Caco-2 (cell line): ENCODE measurements at places on chromosomes 4 and X. TPM values are rescaled to one million over a fixed set of nuclear protein-coding genes. Genes with fewer than 3 reads are reported as not detected.
A peak's percentile ranks its signal among the peaks of the same experiment; 100 is the strongest.

The CT45A5 gene
- total RNA-seq: not detected in 2 replicates

DNA sequence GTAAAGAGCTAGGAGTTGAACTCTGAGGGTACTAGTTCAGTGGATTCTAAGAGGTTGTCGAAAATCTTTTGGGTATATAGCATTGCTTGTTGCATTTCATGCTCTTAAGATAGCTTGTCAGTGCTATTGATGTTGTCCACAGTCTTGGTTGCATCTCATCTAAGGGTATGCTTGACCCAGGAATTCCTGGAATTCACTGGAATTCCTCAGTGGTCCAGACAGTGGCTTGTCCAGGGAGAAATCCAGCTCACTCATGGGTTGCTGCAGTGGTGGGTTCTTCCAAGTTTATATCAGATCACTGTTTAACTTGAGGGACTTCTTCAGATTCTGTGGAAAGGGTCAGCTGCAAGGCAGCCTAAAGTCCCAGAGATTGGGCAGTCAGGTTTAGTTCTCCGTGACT is 29.8 kb upstream of the SMARCAD1 start:
- no peak overlapping the region for H3K4me3 ChIP-seq
- H3K4me1 ChIP-seq: no peaks in the 10 kb centered on the region
- H3K27me3 ChIP-seq: no peaks in the 10 kb centered on the region
- no peak for DNase-seq
- H3K36me3 ChIP-seq: no peaks in the 10 kb centered on the region
- no peak overlapping the region for H3K27ac ChIP-seq

- H3K27ac ChIP-seq: no peak overlapping the region
- no peaks in the 10 kb centered on the region for H3K4me1 ChIP-seq
- no peak overlapping the region for H3K4me3 ChIP-seq
- H3K36me3 ChIP-seq: no peaks in the 10 kb centered on the region
- H3K27me3 ChIP-seq: no peaks in the 10 kb centered on the region
Measured at GRCh38 chrX:21156632-21157031, 217.6 kb upstream of the CNKSR2 start.

DNA sequence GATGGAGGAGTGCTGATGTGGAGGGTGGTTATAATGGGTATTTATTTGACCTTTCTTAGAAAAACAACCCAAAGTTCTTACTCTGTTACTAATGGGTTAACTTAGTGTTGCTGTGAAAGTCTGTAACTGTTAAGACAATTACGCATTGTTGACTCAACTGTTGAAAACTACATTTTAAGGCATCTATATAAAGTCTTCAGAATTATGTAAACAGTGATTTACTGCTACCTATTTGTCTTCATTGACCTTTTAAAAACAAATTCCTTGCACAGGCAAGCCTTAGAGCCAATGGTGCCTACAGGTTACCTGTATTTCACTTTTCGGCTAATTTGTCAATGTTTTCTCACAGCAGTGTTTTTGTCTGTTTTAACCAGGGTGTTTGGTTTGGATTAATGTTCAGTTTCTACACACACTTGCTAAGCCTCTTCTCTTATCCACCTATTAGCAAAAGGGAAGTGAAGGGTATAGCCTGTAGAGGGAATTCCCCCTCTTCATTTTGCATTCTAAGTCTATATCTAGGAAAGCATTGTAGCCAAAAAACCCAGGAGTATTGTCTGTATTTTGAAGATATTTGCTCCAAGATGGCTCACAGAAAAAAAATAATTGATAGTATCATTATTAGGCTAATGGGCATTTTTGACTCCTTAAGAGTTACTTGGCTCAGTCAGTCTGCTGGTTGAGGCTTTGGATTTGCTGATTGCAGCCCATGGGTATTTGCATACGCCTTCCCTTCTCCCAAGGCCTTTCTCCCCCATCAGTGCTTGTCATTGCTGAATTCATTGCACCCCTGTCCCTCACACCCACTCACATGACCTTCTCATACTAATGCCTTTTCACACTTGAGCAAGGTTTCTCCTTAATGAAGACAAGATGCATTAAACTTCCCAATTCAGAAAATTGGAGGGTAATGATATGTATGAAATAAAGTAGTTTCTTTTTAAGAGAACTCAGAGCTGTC is 30.5 kb downstream of the AFF1 start:
- H3K4me1 ChIP-seq: peaks cover 13% of the 10 kb centered on the region
- H3K4me3 ChIP-seq: no peak overlapping the region
- no peaks in the 10 kb centered on the region; the same call in 1 of the 2 replicates for H3K36me3 ChIP-seq
- no peak for DNase-seq

GRCh38 chr4:39698424-39699009 is 581 bp downstream of the UBE2K start:
- H3K27ac ChIP-seq: peak overlapping the region; percentile 92
- peak; percentile 55 for DNase-seq
- H3K27me3 ChIP-seq: no peaks in the 10 kb centered on the region
- peak overlapping the region; percentile 79 for H3K4me3 ChIP-seq

DNA sequence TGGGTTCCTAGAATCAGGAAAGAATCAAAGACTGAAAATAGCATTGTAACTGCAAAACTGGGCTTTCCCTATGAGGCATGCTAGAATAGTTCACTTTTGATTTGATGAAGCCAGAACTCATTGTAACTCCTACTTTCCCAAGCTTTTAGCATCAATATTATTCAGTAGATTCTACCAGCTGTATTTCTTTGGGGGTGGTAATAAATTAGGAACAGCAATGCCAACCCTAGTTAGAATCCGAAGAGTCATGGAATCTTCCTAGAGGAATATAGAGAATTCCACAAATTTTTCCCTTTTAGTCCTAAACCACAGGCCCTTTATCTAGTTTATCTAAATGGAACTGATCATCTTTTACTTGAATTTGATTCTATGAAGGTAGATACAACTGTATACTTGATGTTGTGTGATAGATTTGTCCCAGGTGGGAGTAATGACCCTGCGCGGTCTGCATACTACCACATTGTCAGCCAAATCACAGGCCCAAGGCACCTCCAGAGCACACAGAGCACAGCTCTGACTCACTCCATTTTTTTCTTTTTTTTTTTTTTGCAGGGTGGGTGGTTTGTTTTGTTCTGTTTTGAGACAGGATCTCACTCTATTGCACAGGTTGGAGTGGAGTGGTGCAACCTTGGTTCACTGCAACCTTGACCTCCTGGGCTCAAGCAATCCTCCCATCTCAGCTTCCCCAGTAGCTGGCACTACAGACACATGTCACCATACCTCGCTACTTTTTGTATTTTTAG is 66.6 kb downstream of the EDNRA start:
- no peaks in the 10 kb centered on the region for H3K4me1 ChIP-seq
- no peak overlapping the region for H3K27ac ChIP-seq

The DRD5 gene
- not detected in 2 replicates for total RNA-seq

The PGRMC1 gene
- total RNA-seq: 103 and 107 TPM in 2 replicates

The SPOCK3 gene
- total RNA-seq: 1.3 and 3.0 TPM in 2 replicates

GRCh38 chr4:83548151-83548905 is 12.4 kb downstream of the GPAT3 start:
- H3K4me3 ChIP-seq: no peak overlapping the region
- H3K36me3 ChIP-seq: no peaks in the 10 kb centered on the region
- no peaks in the 10 kb centered on the region for H3K27me3 ChIP-seq
- H3K27ac ChIP-seq: no peak overlapping the region
- peak; percentile 7 for DNase-seq
- no peaks in the 10 kb centered on the region for H3K4me1 ChIP-seq

GRCh38 chr4:40980318-40980883 is 230.6 kb downstream of the NSUN7 start:
- H3K36me3 ChIP-seq: no peaks in the 10 kb centered on the region
- no peaks in the 10 kb centered on the region for H3K4me1 ChIP-seq
- H3K4me3 ChIP-seq: no peak overlapping the region
- H3K27ac ChIP-seq: no peak overlapping the region
- no peaks in the 10 kb centered on the region for H3K27me3 ChIP-seq

DNA sequence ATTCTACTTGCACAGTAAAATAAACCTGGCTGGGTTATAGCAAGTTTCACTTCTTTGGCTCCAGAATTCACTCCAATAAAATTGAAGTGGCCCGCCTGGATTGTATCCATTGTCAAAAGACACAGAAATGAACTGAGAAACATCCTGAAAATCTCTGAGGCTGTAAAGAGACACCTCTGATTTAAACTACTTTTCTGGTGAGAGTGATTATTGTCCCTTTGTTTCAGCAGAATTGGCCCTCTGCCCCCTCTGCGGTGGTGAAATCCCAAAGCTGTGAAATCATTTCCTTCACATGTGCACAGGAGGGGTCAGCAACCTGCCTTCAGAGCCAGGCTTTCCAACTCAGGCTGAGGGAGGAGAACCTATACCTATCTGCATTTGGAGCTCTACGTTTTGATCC is 23.0 kb downstream of the GAB3 start:
- no peak overlapping the region for H3K4me3 ChIP-seq
- no peak for DNase-seq
- H3K27me3 ChIP-seq: no peaks in the 10 kb centered on the region
- H3K27ac ChIP-seq: no peak overlapping the region
- no peaks in the 10 kb centered on the region for H3K4me1 ChIP-seq

DNA sequence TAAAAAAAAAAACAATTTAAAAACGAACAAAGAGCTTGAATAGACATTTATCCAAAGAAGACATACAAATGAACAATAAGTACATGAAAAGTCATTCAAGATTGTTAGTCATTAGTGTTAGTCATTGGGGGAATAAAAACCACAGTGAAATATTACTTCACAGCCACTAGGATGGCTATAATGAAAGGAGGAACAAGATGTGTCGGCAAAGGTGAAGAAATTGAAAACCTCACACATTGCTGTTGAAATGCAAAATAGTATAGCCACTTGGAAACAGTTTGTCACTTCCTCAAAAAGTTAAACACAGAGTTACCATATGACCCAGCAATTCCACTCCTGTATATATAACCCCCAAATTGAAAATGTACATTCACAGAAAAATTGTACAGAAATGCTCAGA is 45.2 kb upstream of the SLC39A8 start:
- no peak overlapping the region for H3K4me3 ChIP-seq
- no peak overlapping the region for H3K27ac ChIP-seq
- H3K36me3 ChIP-seq: no peaks in the 10 kb centered on the region
